MG63 (cell line): ENCODE measurements at places on chromosomes 11 and 22.

DNA sequence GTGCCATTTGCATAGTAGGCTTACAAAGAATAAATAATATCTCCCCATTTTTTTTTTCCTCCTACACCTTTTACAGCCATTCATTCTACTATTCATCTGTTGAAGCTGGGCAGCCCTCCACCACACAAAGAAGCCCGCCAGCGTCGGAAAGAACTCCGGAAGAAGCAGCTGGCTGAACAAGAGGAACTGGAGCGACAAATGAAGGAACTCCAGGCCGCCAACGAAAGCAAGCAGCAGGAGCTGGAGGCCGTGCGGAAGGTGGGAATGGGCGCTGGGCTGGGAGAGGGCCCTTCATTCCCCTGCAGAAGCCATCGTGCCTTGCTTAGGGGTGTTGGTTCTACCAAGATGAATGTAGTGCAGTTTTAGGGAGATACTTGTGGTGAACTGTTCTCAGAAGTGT, 68.6 kb downstream of the SWAP70 start:
- DNase-seq = no peak

- no peak for DNase-seq
Observed at GRCh38 chr11:14638561-14638960, 5.0 kb upstream of the PDE3B start.

DNA sequence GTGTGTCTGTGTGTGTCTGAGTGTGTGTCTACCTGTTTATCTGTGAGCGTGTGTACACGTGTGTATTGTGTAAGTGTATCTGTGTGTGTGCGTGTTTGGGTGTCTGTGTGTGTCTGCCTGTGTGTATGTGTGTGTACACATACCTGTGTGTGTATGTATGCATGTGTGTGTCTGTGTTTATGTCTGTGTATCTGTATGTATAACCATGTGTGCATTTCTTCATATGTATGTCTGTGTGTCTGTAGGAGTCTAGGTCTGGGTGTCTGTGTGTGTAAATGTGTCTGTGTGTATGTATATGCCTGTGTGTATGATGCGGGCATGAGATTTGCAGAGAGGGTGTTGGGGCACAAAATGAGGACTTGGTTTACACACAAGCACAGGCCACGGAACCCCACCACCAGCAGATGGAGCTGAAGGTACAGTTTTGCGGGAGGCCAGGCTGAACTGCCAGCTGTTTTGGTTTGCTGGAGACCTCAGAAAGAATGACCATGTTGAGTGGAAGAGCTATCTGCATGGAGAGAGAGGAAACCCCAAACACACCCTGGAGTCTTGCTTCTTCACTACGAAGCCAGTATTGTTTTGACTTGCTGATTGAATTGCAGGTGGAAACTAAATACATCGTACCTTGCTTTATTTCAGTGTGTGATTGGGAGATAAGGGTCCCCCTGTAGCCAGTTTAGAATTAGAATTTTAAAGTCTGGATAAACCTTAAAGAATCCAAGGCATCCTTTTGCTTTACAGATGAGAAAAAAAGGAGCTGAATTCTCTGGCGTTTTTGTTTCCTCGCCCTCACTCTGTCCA, 497.2 kb downstream of the NTM start:
- peak; percentile 73 for DNase-seq

GRCh38 chr11:125218336-125218735, 53.8 kb downstream of the PKNOX2 start:
- no peak for DNase-seq

GRCh38 chr11:64053699-64054098, 18.0 kb downstream of the FLRT1 start:
- DNase-seq = no peak

DNA sequence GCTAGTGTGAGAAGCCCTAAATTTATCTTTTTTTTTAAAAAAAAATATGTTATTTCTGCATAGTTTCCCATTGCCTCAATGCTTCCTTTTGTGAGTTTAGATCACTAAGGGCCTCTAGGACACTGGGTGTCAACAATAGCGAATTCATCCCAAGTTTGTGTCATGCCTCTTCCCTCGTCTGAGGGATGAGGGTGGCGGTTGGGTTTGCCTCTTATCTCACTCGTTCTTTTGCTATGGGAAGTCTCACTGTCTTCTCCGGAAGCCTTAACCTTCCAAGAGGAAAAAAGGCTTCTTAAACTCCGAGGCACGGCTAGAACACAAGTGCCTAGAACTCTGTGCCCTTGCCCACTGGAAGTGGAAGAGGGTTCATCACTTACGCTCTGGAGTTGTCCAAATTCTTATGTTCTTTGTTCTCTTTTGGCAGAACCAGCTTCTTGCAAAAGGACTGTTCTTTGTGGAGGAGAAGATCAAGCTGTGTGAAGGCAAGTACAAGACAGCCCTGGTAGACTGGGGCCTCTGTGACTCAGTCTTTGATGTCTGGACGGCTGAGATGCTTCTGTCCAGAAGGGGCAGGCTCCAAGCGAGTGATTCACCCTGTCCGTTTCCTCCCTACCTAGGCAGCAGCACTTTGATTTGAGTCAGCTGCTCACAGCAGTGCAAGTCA, 78.5 kb downstream of the TRAF6 start:
- peak; percentile 96 for DNase-seq

GRCh38 chr22:25492162-25492561, 72.3 kb upstream of the GRK3 start:
- DNase-seq = no peak
